Naive thymus-derived CD4-positive, alpha-beta T cell (primary cell): ENCODE measurements at places on chromosomes 16 and 17.

DNA sequence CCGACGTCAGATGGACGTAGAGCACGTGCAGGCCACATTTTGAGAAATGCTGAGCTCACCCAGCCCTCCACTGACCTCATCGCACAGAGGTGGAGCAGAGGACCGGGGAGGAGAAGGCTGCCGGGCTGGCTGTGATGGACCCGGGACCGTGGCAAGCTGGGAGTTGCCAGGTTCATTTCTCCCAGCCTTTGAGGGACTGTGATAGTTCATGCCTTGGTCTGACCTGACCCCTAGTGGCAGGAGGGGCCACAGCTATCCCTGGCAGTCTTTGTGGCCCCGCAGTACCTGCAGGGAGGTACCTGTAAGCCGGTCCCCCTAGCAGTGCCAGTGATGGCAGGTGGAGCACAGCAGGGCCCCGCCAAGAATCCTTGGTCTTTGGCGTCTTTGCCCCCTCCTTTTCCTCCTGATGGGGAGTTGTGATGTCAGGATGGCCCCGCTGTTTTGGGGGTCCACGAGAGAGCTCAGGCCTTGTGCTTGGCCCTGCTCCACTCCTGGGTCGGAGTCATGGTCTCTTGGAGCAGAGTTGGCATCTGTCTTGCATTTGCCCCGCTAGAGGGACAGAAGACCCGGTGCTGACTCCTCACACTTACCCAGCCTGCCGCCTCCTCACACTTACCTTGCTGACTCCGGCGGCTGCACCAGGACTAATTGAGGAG is 50.4 kb downstream of the OR1D5 start:
- DNase-seq: peak; percentile 39

GRCh38 chr17:5665164-5665563 is 80.9 kb upstream of the NLRP1 start:
- DNase-seq: no peak

DNA sequence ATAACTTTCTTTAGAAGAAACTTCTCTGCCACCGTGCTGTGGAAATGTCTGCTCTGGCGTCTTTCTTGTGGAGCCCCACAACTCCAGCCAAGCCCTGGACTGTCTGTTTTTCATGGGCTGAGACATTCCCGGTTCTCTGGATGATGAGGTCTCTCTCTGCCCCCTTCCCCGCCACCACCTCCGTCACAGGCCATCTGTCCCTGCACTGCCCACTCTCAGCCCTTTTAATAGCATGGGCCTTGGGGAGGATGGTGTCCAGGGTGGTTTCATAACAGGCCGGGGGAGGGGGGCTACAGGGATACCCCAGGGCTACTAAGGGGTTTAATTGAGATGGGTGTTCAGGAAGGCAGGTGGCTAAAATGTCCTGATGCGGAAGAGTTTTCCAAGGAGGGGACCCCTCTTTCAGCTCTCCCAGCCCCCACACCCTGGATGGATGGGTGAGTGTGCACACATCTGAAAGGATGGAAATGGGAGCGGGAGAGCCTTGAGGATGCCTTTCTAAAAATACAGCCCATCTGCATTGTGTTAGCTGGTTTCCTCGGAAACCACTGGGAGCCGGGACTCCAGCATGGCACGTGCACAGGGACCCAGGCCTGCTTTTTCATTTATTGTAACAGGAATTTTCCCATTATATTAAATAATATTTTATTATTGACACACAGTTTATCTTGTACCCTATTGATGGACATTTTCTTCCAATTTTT is 14.6 kb upstream of the NDRG4 start:
- no peak for DNase-seq

- no peak for DNase-seq
Measured at GRCh38 chr17:82914375-82914774, 74.6 kb upstream of the ZNF750 start.

DNA sequence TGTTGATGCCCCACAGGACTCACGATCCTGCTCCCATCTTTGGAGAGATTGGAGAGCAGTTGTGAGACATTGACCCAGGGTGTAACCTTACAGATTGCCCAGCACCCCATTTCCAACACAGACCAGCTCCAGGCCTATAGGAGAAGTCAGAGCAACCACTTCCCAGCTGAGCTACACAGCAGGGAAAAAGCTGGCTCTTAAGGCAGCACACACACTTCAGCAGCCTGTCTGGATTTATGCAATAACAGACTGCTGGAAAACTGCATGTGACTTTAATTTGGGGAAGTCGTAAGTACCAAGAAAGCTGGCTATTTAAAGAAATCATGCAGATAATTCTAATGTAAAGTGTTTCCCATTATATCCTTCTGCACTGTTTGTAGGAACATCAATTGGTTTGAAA is 30.8 kb downstream of the NOG start:
- no peak for DNase-seq

DNA sequence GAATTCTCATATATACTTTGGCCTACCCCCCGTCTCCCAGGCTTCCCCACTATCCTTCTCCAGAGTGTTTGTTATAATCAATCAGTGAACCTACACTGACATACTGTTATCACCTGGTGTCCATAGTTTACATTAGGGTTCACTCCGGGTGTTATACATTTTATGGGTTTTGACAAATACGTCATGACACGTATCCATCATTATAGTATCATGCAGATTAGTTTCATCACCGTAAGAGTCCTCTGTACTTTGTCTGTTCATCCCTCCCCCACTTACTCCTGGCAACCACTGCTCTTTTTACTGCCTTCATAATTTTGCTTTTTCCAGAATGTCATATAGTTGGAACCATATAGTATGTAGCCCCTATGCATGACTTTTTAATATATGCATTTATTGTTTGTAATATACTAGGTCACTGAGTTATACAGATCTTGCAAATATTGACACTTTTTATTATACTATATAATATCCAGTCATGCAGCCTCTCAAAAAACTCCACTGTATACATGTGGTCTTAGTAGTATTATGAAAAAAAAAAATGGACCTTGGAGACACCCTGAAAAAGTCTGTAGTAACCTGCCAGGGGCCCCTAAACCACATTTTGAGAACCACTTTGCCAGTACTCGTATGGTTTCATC is 28.4 kb downstream of the PPM1D start:
- DNase-seq: no peak
